ENCODE measurements at places on chromosomes 13 and 19.

- no peaks in the 10 kb centered on the region for H3K36me3 ChIP-seq
- DNase-seq: no peak
- H3K4me3 ChIP-seq: no peak overlapping the region
- H3K27ac ChIP-seq: peak overlapping the region; percentile 97
- H3K4me1 ChIP-seq: peaks cover 18% of the 10 kb centered on the region
Measured at GRCh38 chr13:98279473-98280175, 102.6 kb upstream of the RNF113B start.

DNA sequence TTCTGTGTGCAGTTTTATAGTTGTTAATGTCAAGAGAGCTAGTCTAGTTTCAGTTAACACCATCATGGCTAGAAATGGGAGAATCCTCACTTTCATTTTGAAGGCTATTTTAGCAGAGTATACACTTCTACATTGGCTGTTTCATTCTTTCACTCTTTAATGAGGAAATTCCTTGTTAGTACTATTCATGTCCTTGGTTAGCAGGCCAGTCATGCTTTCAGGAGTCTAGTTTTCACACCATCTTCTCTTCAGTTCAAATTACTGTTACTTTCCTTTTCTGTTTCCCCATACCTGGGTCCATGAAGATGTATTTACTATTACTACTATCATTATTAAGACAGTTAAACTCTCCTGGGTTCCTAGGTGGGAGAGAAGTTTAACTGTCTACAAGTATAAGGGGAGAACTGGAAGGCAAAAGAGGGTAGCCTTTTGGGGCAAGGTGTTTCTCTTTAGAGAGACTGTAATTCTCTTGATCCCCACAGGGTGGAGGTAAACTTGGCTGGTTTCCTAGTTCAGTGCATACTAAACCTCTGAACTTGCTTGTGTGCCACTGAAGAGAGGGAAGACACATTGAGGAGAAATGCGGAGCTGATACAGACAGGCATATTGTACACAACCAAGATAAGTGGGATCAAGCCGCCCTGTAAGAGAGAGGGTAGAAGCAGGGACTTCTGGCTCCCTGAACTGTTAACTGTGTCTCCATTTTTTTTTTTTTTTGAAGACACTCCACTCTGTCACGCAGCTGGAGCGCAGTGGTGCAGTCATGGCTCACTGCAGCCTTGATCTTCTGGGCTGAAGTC is 41.3 kb upstream of the IGFL4 start:
- peak overlapping the region; percentile 99 for H3K27ac ChIP-seq
- no peaks in the 10 kb centered on the region for H3K36me3 ChIP-seq
- no peak overlapping the region for H3K4me3 ChIP-seq
- peaks cover 2% of the 10 kb centered on the region for H3K27me3 ChIP-seq
- peaks cover 15% of the 10 kb centered on the region for H3K4me1 ChIP-seq
- DNase-seq: peak; percentile 72

GRCh38 chr13:44564936-44565335 is 11.2 kb downstream of the TSC22D1 start:
- peaks cover 2% of the 10 kb centered on the region for H3K4me1 ChIP-seq
- no peak overlapping the region for H3K4me3 ChIP-seq
- no peak overlapping the region for H3K27ac ChIP-seq

GRCh38 chr13:98921786-98922185 is 56.1 kb downstream of the DOCK9 start:
- H3K36me3 ChIP-seq: peaks cover 16% of the 10 kb centered on the region
- no peaks in the 10 kb centered on the region for H3K4me1 ChIP-seq
- no peak overlapping the region for H3K27ac ChIP-seq
- no peak overlapping the region for H3K4me3 ChIP-seq

DNA sequence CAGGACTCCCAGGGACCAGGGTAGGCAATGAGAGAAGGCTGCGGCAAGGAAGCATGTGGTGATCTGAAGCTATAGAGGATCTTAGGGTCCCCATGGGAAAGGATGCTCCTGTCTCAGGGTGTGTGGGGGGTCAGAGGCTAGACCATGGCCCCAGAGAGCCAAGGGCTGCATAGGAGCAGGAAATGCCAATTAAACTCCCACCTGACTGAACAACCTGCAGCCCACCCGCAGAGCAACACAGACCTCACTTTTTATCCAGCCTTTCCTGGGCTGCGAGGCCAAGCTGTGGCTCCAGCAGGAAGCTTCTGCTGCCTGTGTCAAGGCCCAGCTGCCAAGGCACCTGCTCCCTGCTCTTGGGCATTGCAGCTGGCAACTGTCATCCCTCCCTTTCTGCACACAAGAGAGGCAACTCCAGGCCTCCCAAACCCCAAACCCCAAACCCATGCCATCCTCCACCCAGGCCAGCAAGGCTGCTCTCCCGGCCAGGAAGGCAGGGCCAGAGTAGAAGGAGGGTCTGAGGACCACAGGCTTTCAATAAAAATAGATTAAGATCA is 290.1 kb downstream of the FOXO1 start:
- no peak overlapping the region for H3K4me3 ChIP-seq
- H3K36me3 ChIP-seq: no peaks in the 10 kb centered on the region
- no peak for DNase-seq
- peaks cover 7% of the 10 kb centered on the region for H3K27me3 ChIP-seq
- peaks cover 3% of the 10 kb centered on the region for H3K4me1 ChIP-seq

- H3K4me1 ChIP-seq: peaks cover 16% of the 10 kb centered on the region
- H3K27me3 ChIP-seq: no peaks in the 10 kb centered on the region
- no peak overlapping the region for H3K27ac ChIP-seq
- DNase-seq: no peak
- H3K36me3 ChIP-seq: peaks cover 50% of the 10 kb centered on the region
Measured at GRCh38 chr13:113171250-113172125, 13.0 kb downstream of the PROZ start.

DNA sequence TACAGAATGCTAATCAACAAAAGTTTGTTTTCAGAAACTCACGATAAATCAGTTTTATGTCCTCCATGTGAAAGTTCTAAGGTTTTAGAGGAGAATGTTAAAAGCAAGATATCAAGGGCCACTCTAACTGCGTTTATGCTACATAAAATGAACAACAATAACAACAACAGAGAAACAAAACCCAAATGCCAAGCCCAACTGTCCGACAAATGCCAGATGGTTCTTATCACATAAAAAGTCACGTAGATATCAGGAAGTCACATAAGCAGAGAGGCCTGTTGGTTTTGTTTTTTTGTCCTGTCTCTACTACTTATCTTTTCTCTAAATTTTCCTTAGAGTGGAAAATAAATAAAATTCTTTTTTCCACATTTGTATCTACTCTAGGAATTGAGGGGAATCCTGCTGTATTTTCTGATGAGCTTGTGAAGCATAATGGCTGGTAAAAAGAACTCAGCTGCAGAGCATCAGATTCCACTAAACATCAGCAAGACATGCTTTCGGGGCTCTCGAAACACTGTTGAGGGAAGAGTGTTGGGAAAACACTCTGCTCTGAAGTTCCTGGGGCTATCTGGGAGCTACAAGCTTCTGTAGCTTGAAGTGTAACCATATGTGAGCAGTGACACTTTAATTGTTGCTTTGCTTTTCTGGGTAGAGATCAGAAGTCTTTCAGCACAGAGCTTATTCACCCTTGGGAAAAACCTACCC is 110.1 kb downstream of the SLAIN1 start:
- DNase-seq: no peak
- H3K4me1 ChIP-seq: no peaks in the 10 kb centered on the region
- no peaks in the 10 kb centered on the region for H3K27me3 ChIP-seq
- H3K36me3 ChIP-seq: no peaks in the 10 kb centered on the region

- no peaks in the 10 kb centered on the region for H3K36me3 ChIP-seq
- DNase-seq: peak; percentile 92
- peak overlapping the region; percentile 75 for H3K27ac ChIP-seq
- H3K4me1 ChIP-seq: peaks cover 22% of the 10 kb centered on the region
Measured at GRCh38 chr19:40464059-40465024, 1.2 kb downstream of the BLVRB start.

DNA sequence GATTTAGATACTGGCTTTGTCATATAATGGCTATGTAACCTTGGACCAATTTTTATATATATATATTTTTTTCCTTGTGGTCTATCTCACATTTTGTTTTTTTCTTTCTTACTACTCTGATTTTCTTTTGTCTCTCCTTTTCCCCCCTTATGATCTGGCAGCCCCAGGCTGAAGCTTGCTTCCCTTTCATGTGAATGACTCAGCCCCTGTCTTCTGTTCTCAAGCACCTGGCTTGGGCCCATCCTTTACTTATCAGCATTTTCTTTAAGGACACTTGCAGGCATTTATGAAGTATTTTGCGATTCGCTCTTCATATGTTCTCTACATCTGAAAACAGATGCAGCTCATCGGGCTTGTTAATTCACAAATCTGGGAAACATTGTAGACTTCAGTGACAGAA is 163.6 kb downstream of the SPRY2 start:
- no peak overlapping the region for H3K4me3 ChIP-seq
- H3K36me3 ChIP-seq: no peaks in the 10 kb centered on the region
- no peak for DNase-seq
- no peak overlapping the region for H3K27ac ChIP-seq
- no peaks in the 10 kb centered on the region for H3K4me1 ChIP-seq

DNA sequence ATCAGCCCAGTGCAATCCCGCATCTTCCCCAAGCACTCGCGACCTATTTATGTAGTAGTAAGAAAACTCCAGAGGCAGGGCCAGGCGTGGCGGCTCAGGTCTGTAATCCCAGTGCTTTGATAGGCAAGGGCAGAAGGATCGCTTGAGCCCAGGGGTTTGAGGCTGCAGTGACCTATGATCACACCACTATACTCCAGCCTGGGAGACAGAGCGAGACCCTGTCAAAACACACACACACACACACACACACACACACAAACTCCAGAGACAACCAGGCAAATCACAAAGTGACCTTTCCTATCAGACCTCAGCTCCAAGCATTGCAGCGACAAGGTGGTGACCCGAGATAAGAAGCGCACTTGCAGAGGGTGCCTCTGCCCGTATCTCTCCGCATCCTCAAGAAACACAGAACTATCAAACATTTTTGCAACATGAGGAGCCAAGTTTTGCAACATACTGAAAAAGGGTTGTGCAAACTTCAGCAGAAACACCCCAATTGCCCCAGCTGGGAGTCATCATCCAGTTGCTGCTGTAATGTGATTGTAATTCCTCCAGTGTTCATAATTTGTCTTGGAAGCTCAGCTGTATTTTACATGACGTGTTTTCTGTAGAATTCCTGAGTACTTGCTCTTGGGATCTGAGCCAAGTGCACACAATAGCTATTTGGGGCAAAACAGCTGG is 8.7 kb upstream of the KLF2 start:
- DNase-seq: peak; percentile 99
- H3K36me3 ChIP-seq: no peaks in the 10 kb centered on the region
- peak overlapping the region; percentile 52 for H3K27ac ChIP-seq

- H3K27ac ChIP-seq: no peak within 1 kb of the TSS
- DNase-seq: peak; percentile 30
- H3K4me3 ChIP-seq: peak within 1 kb of the TSS; percentile 82
- H3K4me1 ChIP-seq: peaks cover 12% of the 10 kb centered on the region
- H3K36me3 ChIP-seq: no peaks in the 10 kb centered on the region
Measured at GRCh38 chr13:101416181-101417042, at the start of gene NALCN. NALCN (minus strand) TSS chr13:101416508; CDS start chr13:101399126, 17,382 bp downstream.

- no peak within 1 kb of the TSS for H3K4me3 ChIP-seq
- H3K4me1 ChIP-seq: peaks cover 12% of the 10 kb centered on the region
- no peak for DNase-seq
- H3K27me3 ChIP-seq: peaks cover 69% of the 10 kb centered on the region
- no peak within 1 kb of the TSS for H3K27ac ChIP-seq
- H3K36me3 ChIP-seq: no peaks in the 10 kb centered on the region
Measured at GRCh38 chr19:51019544-51019925, at the start of gene KLK10. KLK10 (minus strand) TSS chr19:51019709; CDS start chr19:51019130, 579 bp downstream.

DNA sequence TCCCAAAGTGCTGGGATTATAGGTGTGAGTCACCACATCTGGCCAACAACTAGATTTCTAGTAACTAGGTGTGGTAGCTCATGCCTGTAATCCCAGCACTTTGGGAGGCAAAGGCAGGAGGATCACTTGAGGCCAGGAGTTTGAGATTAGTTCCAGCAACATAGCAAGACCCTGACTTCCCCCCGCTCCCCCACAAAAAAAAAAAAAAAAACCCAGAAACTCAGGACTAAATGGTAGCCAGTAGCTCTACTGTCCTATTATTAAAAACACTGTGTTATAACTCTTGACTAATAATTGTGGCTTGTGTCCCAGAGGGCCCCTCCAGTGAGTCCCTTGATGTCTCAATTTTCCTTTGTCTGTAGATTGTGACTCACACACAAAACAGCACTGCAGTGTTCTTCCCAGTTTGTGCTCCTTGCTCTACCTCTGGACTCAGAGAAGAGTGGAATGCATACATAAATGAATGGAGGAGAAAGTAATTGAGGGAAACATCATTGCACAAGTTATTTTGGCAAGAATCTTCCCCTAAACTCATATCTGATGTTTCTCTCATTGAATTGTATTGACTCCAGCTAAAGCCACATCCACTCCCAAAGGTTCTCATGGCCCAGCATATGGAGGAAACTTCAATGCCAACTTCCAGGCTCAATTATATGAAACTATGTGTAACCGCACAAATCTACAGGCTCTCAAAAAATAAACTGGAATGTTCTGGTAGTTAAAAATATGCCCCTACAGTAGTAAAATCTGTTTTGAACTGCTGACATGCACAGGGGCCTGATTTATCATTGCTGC is 8.8 kb downstream of the TPT1 start:
- peaks cover 33% of the 10 kb centered on the region for H3K36me3 ChIP-seq
- H3K4me1 ChIP-seq: peaks cover 9% of the 10 kb centered on the region
- peak overlapping the region; percentile 30 for H3K27ac ChIP-seq
- H3K27me3 ChIP-seq: no peaks in the 10 kb centered on the region

- no peaks in the 10 kb centered on the region for H3K4me1 ChIP-seq
- no peak overlapping the region for H3K4me3 ChIP-seq
- H3K27me3 ChIP-seq: peaks cover 47% of the 10 kb centered on the region
- DNase-seq: no peak
Measured at GRCh38 chr19:41744850-41745249, 10.5 kb upstream of the CEACAM6 start.

- no peak for DNase-seq
- H3K4me1 ChIP-seq: no peaks in the 10 kb centered on the region
Measured at GRCh38 chr13:113667771-113668490, 912 bp downstream of the GRK1 start.

- DNase-seq: peak; percentile 39
- H3K36me3 ChIP-seq: no peaks in the 10 kb centered on the region
- no peaks in the 10 kb centered on the region for H3K27me3 ChIP-seq
- H3K4me3 ChIP-seq: no peak overlapping the region
Measured at GRCh38 chr13:70812481-70812880, 704.2 kb upstream of the KLHL1 start.

DNA sequence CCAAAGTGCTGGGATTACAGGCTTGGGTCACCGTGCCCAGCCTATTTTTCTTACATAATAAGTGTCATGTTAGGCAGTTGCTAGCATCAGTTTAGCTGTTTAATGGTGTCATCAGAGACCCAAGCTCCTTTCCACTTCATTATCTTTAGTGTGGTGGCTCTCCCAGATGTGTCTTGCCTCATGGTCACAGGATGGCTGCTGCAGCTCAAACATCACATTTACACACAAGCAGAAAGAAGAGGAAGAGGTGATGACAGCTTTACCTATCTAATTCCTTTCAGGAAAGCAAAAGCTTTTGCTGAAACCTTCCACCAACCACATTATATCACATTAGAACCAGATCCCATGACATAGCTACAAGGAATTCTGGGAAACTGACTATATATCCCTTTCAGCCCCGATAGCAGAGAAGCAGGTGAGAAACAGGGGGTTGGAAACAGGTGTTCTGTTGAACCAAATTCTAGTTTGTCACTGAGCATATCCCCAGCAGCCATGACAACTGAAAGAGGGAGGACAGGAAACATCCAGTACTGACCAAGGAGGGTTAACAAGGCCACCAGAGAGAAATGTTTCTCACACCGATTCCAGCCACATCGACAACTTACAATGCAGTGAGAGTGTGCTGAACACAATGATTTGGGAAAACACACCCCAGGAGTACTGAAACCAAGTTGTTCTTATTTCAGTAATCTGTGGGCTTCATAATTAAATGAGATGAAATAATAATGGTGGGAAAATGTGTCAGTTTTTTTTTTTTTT is 617.0 kb downstream of the UQCRFS1 start:
- H3K27ac ChIP-seq: no peak overlapping the region
- no peaks in the 10 kb centered on the region for H3K36me3 ChIP-seq
- DNase-seq: no peak
- H3K4me1 ChIP-seq: peaks cover 6% of the 10 kb centered on the region
- no peaks in the 10 kb centered on the region for H3K27me3 ChIP-seq
